Activated CD4-positive, alpha-beta T cell treated with anti-CD3 and anti-CD28 coated beads, Interleukin-2, amount 10 ng/mL, durations not matched to agents 7 days and 5 days (primary cell): ENCODE measurements at places on chromosomes 12 and 14. TPM values are rescaled to one million over a fixed set of nuclear protein-coding genes. Genes with fewer than 3 reads are reported as not detected.

TEX52 gene
- 0.29 TPM for total RNA-seq

DNA sequence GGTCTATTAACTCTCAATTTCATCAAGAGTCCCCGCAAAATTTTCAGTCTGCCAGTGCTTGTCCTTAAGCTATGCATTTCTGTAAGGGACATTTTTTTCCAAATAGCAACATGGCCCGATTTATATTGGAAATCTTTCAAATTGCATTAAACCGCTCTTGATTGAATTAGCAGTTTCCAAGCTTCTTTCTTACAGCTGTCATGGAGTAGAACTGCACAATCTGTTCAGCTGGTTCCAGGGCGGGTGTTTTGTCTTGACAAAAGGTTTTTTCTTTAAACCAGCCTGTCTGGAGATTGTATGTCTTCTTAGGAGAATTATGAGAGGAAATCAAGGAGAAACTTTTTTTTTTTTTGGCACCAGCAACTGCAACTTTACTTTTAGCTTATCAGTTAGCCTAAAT, 185.8 kb downstream of the ALG10B start:
- no peak for DNase-seq

DNA sequence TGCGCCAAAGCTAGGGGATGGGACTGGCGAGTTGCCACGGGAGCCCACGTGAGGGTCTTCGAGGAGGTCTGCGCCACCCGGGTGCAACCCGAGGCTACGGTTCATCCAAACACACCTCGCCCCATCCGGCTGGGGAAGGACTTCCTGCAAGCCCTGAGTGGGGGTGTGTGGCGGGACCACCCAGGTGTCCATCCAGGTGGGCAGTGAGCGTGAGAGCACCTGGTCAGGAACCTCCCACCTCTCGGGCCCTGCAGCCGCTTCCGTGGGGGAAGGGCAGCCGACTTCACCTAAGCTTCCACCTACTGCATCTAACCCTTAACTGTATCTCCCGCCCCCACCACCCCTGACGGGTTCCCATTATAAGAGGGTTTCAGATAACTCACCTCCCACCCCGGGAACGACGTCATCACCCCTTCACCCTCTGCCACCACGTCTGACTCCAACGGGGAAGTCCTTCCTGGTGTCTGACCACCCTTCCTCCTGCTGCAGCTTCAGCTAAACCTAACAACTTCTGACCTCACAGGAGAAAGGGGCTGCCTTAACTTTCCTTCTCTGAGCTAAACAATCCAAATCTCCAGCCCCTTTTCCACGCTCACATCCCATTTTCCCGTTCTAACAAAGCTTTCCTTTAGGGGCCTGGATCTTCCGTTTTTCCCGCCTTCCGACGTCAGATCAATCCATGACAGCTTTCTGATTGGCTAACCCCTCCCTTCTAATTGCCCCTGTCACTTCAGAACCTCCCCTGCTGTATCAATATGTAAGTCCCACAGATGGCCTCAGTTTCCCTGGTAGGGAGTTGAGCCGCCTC, 27.4 kb upstream of the SMUG1 start:
- peak; percentile 59 for DNase-seq

GRCh38 chr14:55430024-55430690, 10.3 kb downstream of the TBPL2 start:
- peak; percentile 77 for DNase-seq

GRCh38 chr12:6771091-6771495, 1.2 kb upstream of the LAG3 start:
- no peak for DNase-seq
